Urinary bladder (tissue), 4 donors: ENCODE measurements at places on chromosomes 13 and 19. TPM values are rescaled to one million over a fixed set of nuclear protein-coding genes. Genes with fewer than 3 reads are reported as not detected.

The NPAS1 gene
- total RNA-seq, result 0.16 TPM

The TMEM150B gene
- total RNA-seq, result 0.48 TPM

The ODAD3 gene
- 0.48 TPM for total RNA-seq

The SRRM5 gene
- total RNA-seq, result not detected

The ALOX5AP gene
- total RNA-seq, result 10.4 TPM

The REXO1 gene
- 7.9 TPM for total RNA-seq

The TNFRSF19 gene
- 17.6 TPM for total RNA-seq

The ZNF135 gene
- total RNA-seq, result 12.6 TPM

The FUT6 gene
- not detected for total RNA-seq

The LMTK3 gene
- total RNA-seq, result 0.42 TPM

The KLK7 gene
- 0.32 TPM for total RNA-seq

The IGFL1 gene
- not detected for total RNA-seq

The RNF17 gene
- total RNA-seq, result not detected

The NEK3 gene
- total RNA-seq, result 22.3 TPM

The ZNF302 gene
- 77.5 TPM for total RNA-seq

The STOML3 gene
- total RNA-seq, result not detected

The KLK2 gene
- not detected for total RNA-seq

The KLK5 gene
- not detected for total RNA-seq

The ZNF699 gene
- total RNA-seq, result 15.2 TPM

The CBY2 gene
- 0.21 TPM for total RNA-seq

The LINGO3 gene
- total RNA-seq, result not detected

The TYROBP gene
- 5.1 TPM for total RNA-seq

The CEACAM3 gene
- total RNA-seq, result not detected

The FFAR2 gene
- total RNA-seq, result 0.69 TPM

The FREM2 gene
- 21.5 TPM for total RNA-seq

The ZNF98 gene
- 2.7 TPM for total RNA-seq

The TMEM255B gene
- 4.9 TPM for total RNA-seq

The FBXO46 gene
- total RNA-seq, result 4.3 TPM

The TGDS gene
- 28.7 TPM for total RNA-seq

The PSG3 gene
- total RNA-seq, result not detected

The ANO8 gene
- 4.1 TPM for total RNA-seq

The MEIOSIN gene
- not detected for total RNA-seq

The SBK2 gene
- not detected for total RNA-seq

The KLF5 gene
- total RNA-seq, result 30.2 TPM

The LHB gene
- total RNA-seq, result not detected

The OVOL3 gene
- not detected for total RNA-seq

The KL gene
- 6.0 TPM for total RNA-seq

The CGB1 gene
- total RNA-seq, result not detected

The ADGRE1 gene
- total RNA-seq, result 0.53 TPM

The IFI30 gene
- 6.6 TPM for total RNA-seq

The LRRC4B gene
- total RNA-seq, result 12.8 TPM

The MPV17L2 gene
- 4.2 TPM for total RNA-seq

The LGALS14 gene
- not detected for total RNA-seq

The GJB6 gene
- 5.9 TPM for total RNA-seq

The SOHLH2 gene
- total RNA-seq, result 0.32 TPM

The TSHZ3 gene
- total RNA-seq, result 25.9 TPM

The CCDC169 gene
- 7.0 TPM for total RNA-seq

The PRR20D gene
- not detected for total RNA-seq

The UBA52 gene
- 610 TPM for total RNA-seq

The IZUMO4 gene
- total RNA-seq, result 1.5 TPM

The NKPD1 gene
- total RNA-seq, result 0.58 TPM

The OLFM2 gene
- total RNA-seq, result 18.2 TPM

The ARRDC5 gene
- total RNA-seq, result 0.26 TPM

The GPC6 gene
- total RNA-seq, result 126 TPM

The KCNN4 gene
- total RNA-seq, result 4.3 TPM
